ENCODE measurements at places on chromosomes 13 and 19.

DNA sequence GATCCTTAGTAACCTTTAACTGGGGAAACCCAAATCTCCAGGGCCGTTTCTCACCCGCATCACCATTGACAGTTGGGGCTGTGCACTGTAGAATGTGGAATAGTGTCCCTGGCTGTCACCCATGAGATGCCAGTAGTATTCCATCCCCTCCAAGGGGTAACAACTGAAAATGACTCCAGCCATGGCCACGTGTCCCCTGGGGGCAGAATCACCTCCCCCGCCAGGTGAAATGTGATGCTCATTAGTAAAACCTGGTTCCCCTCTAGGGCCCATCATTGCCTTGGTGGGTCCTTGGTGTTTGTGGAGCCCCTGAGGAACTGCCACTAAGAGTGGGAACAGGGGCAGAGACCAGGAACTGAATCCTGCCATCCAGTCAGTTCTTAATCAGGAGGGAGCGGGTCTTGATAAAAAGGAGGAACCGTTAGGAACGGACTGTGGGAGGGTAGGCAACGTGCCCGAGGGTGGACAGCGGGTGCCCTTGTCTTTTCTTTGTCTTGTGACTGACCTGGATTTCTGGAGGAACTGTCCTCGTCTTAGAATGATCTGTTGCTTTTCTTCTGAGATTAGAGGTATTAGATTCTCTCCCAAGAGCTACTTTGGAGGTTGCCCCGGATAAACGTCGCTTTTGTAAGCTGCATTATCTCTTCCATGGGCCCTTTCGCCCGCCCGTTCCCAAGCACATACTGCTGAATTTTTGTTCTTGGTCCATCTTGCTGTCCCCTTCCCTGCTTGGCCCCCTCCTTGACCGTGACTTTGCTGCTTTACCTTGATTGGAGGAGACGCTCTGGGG is 3.5 kb downstream of the MYO9B start:
- no peak for DNase-seq

DNA sequence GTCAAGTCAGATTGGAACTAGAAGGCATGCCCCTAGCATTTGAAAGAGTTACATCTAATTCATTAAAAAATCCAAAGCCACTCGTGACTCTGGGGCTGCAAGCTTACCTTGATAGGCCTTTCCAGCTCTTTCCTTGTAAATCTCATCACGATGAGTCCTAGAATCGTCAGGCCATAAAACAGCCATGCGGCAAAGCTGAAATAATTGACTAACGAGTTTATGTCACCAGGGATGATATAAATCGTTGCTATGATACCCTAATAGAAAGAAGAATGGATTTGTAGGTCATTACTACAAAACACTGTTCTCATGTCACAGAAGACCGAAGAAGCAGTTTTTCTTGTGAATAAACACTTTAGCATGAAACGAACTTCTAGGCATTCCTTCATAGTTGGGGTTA is 27.5 kb downstream of the SLC7A9 start:
- no peak for DNase-seq

GRCh38 chr19:16889366-16889882 is 625 bp downstream of the F2RL3 start:
- no peak for DNase-seq

DNA sequence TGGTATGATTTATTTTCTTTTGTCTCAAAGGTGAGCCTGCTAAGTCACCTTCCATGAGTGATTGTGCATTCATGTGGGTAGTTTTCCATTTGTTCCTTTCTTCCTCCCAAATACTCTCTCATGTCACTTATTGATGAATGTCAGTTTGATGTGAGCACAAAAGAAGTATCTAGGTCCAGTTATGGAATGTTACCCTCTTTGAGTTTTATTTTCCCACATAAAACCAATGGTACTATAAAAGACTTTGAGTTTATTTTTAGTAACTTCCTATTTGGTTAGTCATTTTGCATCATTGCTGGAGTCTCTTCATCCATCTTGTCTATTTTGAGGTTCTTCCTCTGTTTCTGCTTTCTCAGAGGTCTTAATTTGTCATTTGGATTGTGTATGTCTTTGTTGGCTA is 321.3 kb downstream of the GPC6 start:
- no peak for DNase-seq

GRCh38 chr19:10043286-10043927 is 30.1 kb downstream of the RDH8 start:
- DNase-seq: no peak

DNA sequence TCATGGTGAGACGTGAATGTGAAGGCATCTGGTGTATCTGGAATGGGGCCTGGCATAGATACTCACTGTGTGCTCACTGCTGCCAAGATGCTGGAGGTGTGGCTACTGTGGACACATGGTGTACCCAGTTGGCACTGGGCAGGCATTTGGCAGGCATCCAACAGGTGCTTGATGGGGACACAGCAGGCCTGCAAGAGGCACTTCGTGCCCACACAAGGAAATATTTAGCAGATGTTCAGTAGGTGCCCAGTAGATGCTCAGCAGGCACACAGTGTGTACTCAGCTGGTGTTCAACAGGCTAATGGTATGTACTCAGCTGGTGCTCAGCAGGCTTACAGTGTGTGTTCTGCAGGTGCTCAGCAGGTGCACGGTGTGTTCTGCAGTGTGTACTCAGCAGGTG is 14.2 kb downstream of the CRTC1 start:
- no peak for DNase-seq

DNA sequence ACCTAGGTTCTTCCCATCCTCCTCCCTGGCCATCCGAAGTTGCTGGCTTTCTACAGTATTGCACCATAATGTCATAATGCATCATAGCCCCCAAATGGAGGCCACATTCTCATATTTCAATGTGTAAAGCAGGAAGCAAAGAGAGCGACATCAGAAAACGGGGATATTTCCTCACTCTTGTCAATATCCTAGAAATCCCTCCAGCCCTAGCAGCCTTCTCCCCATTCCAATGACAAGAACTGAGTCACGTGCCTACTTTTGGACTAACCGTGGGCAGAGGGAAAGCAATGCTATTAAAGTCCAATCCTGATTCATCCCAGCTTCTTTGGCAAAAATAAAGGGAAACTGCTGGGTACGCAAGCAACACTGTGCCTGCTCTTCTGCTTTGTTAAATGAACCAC is 4.3 kb upstream of the RAP2A start:
- DNase-seq: peak; percentile 59

DNA sequence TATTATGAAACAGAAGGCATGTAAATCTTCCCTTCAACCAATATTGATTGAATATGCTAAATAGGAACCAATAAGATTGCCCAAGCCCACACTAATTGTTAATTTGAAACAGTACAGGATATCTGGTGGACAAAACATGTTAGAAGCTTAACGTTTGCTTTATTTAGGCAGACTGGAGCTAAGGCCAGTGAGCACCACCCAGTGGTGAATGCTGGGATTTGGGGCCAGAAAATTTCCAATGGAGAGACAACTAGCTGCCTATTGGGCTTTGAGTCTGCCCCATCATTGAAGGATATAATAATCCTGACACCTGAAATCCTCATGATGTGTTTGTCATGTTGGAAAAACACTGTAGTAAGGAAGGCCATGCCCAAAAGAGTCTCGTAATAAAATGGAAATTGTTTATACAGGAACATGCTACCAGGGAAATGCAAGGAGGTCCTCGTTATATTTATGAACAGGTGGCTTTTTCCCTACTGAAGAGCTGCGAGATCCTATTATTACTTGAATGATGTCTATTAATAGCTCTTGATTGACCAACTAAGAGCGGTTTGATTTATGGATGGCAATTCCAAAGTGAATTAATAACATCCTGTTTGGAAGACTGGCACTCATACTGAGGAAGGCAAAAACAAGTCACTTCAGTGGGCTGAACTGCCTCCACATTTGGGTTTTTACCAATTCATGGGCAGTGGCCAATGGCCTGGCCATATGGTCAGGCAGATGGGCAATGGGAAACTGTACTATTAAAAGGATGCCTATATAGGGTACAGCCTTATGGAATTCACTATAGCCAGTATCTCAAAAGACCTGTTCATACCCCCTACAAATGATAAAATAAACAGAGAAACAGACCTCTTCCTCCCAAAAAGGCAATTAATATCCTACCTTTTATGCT is 8.7 kb downstream of the SIGLECL1 start:
- no peak for DNase-seq

DNA sequence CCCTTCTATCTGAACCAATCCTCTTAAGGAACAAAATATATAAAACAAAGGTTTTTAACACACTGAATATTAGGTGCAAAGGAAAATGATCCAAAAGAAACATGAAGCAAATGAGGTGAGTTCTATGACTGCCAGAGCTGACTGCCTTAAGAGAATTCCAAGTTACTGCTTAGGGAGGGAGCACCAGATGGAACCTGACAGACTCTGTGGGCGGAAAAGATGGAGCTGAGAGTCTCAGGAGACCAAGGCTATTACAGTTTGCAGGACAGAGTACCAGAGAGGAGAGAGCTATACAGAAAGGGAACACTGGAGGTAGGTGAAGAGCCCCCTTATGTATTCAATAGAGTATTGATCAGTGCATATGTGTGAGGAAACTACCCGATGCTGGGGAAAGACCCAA is 87.2 kb downstream of the B3GLCT start:
- DNase-seq: no peak

- DNase-seq: peak; percentile 29
These were observed 35.5 kb upstream of the CSNK1A1L start for GRCh38 chr13:37141011-37141410.

GRCh38 chr13:21673539-21673788 is 2.6 kb downstream of the FGF9 start:
- DNase-seq: no peak

DNA sequence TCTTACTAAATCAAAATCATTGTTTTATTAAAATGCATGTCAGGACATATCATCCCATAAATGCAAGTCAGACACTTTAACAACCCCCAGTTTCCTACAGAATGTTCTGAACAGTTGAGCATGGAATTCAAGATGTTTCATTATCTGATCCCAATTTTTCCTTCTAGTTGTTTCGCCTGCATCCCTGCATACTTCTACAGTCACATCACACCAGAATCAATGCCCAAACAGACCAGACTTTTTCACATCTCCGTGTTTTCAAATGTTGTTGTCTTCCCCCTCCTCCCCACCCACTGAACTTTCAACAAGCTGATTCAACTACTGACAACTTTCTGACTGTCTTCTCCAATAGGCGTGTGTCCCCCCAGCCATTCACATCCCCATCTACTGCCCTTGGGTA is 48.6 kb downstream of the LHFPL6 start:
- no peak for DNase-seq

GRCh38 chr13:83710133-83710515 is 172.2 kb downstream of the SLITRK1 start:
- no peak for DNase-seq

GRCh38 chr13:30864433-30865122 is 41.5 kb upstream of the MEDAG start:
- peak; percentile 95 for DNase-seq

- no peak for DNase-seq
These were observed 102.9 kb downstream of the FOXO1 start for GRCh38 chr13:40563350-40564125.

DNA sequence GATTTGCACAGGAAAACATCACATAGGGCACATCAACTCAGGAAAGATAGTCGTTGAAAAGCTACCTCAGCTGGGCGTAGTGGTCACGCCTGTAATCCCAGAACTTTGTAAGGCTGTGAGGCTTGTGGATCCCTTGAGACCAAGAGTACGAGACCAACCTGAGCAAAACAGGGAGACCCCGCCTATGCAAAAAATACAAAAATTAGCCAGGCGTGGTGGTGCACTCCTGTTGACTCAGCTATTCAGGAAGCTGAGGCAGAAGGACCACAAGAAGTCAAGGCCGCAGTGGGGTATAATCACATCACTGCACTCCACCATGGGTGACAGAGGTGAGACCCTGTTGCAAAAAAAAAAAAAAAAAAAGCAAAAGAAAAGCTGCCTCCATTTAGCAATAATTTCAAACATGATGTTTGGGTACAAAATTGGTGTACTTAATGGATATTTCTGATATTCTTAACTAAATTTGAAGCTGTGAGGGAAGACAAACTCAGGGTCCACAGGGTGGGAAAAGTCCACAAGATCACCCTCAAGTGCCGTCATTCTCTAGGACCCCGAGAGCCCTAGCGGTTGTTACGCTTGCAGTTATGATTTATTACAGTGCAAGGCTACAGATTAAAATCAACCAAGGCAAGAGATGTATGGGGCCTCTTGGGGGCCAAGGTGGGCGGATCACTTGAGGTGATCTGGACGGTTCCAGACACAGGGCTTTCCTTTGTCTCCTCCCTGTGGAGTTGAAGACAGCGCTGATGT is 42.5 kb upstream of the LDLR start:
- no peak for DNase-seq

DNA sequence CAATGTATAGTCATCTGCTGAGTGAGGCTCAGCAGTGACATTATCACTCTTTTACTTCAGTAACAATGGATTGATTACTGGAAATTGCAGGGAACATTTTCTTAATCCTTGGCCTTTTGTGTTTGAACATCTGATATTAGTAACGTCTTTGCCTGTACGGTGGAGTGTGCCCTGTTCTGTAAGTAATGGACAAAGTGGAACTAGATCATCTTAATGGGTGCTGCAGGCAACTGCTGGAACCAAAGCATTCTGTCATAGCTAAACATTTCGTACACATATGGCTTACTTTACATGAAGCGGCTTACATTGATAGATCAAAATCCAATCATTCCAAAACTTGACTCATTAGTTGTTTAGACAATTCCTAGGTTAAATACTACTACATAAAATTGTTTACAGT is 114.1 kb downstream of the MYO16 start:
- no peak for DNase-seq

GRCh38 chr13:60009300-60010253 is 154.2 kb downstream of the DIAPH3 start:
- DNase-seq: no peak

DNA sequence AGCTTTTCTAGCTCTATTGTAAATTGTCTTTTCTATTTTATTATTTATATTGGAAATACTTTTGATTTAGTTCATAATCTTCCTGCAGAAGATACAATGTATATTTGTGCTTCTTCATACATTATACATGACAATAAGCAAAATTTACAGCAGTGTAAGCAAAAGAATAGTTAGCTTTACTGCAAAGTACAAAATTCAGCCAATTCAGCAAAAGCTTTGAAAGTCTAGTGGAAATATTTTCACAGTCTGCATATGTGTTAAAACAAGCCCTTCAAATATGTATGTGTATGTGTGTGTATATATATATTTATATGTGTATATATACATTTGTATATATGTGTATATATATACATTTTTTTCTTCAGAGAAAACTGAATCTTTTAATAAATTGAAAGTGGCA is 879.1 kb downstream of the SLITRK1 start:
- DNase-seq: no peak

- no peak for DNase-seq
These were observed 792.1 kb upstream of the ARGLU1 start for GRCh38 chr13:107360010-107360409.

- DNase-seq: no peak
These were observed 977.0 kb upstream of the SLC10A2 start for GRCh38 chr13:104043184-104043583.

GRCh38 chr13:70353096-70353495 is 244.8 kb upstream of the KLHL1 start:
- DNase-seq: no peak

DNA sequence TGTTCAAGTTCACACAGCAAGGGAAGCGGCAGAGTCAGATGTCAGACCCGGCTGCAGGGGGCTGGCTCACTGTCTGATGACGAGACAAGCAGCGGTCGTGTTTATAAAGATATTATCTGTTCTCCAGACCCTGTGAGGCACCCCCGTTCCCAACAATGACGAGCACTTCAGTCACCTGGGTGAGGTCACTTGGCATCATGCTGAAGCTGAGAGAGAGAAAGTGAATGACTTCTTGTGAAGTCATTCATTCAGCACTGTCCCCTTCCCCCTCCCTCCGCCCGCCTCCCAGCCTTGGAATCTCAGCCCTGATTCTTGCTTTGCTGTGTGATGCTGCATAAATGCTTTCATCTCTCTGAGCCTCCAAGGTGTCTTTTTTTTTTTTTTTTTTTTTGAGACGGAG is 4.9 kb upstream of the LYPD3 start:
- DNase-seq: no peak
